ENCODE measurements at places on chromosomes 12 and 14. TPM values are rescaled to one million over a fixed set of nuclear protein-coding genes. Genes with fewer than 3 reads are reported as not detected.

GRCh38 chr14:104111301-104112112, 26.0 kb downstream of the ASPG start:
- peaks cover 6% of the 10 kb centered on the region for H3K4me1 ChIP-seq
- no peak overlapping the region for H3K4me3 ChIP-seq
- ATAC-seq: no peak
- peaks cover 61% of the 10 kb centered on the region for H3K27me3 ChIP-seq

GRCh38 chr12:69987579-69988091, 162.6 kb downstream of the MYRFL start:
- H3K27me3 ChIP-seq: no peaks in the 10 kb centered on the region
- H3K4me1 ChIP-seq: peaks cover 23% of the 10 kb centered on the region
- peak overlapping the region; percentile 53 for H3K27ac ChIP-seq
- no peak overlapping the region for H3K4me3 ChIP-seq
- ATAC-seq: peak; percentile 83
- no peaks in the 10 kb centered on the region for H3K36me3 ChIP-seq

GRCh38 chr14:28130610-28131284, 635.8 kb upstream of the FOXG1 start:
- ATAC-seq: no peak
- no peaks in the 10 kb centered on the region for H3K4me1 ChIP-seq
- H3K27me3 ChIP-seq: no peaks in the 10 kb centered on the region
- H3K27ac ChIP-seq: no peak overlapping the region

FSCB gene
- 0.31 TPM for total RNA-seq

GRCh38 chr12:120762086-120762485, 36.5 kb downstream of the ACADS start:
- ATAC-seq: no peak
- H3K27ac ChIP-seq: peak overlapping the region; percentile 10
- no peak overlapping the region for H3K4me3 ChIP-seq

GRCh38 chr12:48602192-48602989, 32.5 kb upstream of the LALBA start:
- no peak overlapping the region for H3K4me3 ChIP-seq
- no peaks in the 10 kb centered on the region for H3K36me3 ChIP-seq
- no peak for ATAC-seq
- no peaks in the 10 kb centered on the region for H3K27me3 ChIP-seq

PPP1R36 gene
- total RNA-seq: 1.9 TPM

- ATAC-seq: no peak
- H3K4me1 ChIP-seq: no peaks in the 10 kb centered on the region
- no peaks in the 10 kb centered on the region for H3K27me3 ChIP-seq
- H3K27ac ChIP-seq: no peak overlapping the region
- H3K4me3 ChIP-seq: no peak overlapping the region
- no peaks in the 10 kb centered on the region for H3K36me3 ChIP-seq
Measured at GRCh38 chr14:54148251-54148650, 191.6 kb upstream of the BMP4 start.

DNA sequence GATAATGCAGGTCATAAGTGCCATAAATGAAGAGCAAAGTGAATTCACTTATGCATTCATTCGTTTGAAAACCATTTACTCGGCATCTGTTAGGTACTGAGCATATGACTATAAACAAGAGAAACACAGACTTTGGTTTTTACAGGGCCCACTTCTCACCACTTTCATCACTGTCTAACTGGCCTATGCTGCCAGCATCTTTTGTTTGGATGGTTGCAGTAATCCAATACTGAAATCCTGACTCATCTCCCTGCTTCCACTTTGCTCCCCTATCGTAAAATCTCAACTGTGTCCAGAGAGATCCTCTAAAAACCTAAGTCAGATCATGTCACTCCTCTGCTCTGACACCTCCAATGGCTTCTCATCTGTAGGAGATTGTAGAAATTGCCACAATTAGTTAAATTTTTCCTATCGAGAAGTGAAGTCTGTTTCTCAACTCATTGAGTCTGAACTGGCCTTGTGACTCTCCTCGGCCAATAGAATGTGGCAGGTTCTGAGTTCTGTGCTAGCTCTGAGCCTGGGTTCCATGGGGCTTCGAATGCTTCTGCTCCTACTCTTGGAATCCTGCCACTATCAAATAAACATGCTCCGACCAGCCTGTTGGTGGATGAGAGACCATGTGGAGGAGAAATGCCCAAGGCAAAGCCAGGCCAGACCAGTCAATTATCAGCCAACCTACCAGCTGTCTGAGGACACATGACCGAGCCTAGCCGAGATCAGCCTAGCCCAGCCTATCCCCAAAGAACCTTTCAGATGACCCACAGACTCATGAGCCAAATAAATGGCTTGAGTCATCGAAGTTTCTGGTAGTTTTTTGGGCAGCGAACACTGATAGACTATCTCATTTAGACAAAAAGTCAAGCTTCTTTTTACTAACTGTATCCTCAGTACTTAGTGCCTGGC, 2.2 kb upstream of the BATF start:
- no peaks in the 10 kb centered on the region for H3K4me1 ChIP-seq
- no peak overlapping the region for H3K4me3 ChIP-seq

DNA sequence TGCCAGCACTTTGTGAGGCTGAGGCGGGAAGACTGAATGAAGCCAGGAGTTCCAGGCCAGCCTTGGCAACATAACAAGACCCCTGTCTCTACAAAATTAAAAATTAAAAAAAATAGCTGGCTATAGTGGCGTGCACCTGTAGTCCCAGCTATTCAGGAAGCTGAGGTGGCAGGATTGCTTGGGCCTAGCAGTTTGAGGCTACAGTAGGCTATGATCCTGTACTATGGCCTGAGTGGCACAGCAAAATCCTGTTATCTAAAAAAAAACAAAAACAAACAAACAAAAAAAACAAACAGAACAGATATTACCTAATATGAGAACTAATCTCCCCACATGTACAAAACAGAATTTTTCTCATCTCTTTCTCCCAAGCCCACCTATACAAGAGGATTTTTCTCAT, 15.7 kb downstream of the TMEM116 start:
- H3K36me3 ChIP-seq: no peaks in the 10 kb centered on the region
- H3K4me1 ChIP-seq: peaks cover 9% of the 10 kb centered on the region
- no peak overlapping the region for H3K27ac ChIP-seq

- H3K27ac ChIP-seq: no peak overlapping the region
- H3K4me1 ChIP-seq: peaks cover 8% of the 10 kb centered on the region
- ATAC-seq: no peak
- no peak overlapping the region for H3K4me3 ChIP-seq
- no peaks in the 10 kb centered on the region for H3K36me3 ChIP-seq
Measured at GRCh38 chr14:88618476-88618875, 55.6 kb downstream of the ZC3H14 start.

REP15 gene
- total RNA-seq: 2.5 TPM

CDKN1B gene
- 62.6 TPM for total RNA-seq

SLC8A3 gene
- 1.5 TPM for total RNA-seq

LRIG3 gene
- total RNA-seq: 122 TPM

DNA sequence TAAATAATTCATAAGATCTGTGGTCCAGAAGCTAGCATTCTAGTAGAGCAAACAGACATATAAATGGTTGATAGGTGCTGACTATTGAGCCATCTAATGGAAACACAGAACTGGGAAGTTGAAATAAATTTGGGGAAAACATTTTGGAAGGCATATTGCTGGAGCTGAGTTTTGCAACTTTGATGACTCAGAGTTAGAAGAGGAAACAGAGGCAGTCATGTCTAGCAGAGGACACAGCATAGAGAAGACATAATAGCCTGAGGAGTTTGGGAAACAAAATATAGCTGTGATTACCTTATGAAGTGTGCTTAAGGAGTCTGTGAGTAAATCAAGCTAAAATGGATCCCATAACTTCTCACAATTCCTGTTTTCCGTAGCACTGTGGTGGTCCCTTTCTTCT, 86.9 kb upstream of the FLRT2 start:
- H3K27ac ChIP-seq: no peak overlapping the region
- no peaks in the 10 kb centered on the region for H3K27me3 ChIP-seq
- no peaks in the 10 kb centered on the region for H3K4me1 ChIP-seq
- H3K36me3 ChIP-seq: no peaks in the 10 kb centered on the region

TBC1D30 gene
- 1.4 TPM for total RNA-seq

LGMN gene
- total RNA-seq: 38.1 TPM

DNA sequence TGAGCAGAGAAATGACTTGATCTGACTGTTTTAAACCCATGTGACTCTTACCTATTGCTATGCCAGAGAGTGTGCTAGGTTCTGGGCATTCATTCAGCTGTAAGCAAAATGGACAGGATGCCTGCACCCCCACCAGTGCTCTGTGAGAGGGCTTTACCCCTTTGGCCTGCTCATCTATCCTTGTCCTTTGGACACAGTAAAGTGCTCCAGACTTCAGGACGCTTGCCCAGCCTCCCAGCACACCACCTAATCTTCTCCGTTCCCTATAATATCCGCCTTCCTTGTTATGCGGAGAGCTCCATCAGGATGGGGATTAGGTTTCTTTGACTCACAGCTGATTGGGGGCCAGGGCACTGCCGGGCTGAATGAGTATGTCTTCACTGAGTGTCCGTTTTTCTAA, 4.4 kb upstream of the ZNF839 start:
- no peak for ATAC-seq
- H3K4me3 ChIP-seq: no peak overlapping the region

SDS gene
- 0.39 TPM for total RNA-seq

GRCh38 chr14:64734990-64735389, 30.8 kb downstream of the PLEKHG3 start:
- no peaks in the 10 kb centered on the region for H3K27me3 ChIP-seq
- peaks cover 83% of the 10 kb centered on the region for H3K36me3 ChIP-seq
- H3K4me1 ChIP-seq: no peaks in the 10 kb centered on the region
- ATAC-seq: no peak
- no peak overlapping the region for H3K27ac ChIP-seq

GRCh38 chr12:50081096-50081808, 3.9 kb upstream of the SMARCD1 start:
- H3K27ac ChIP-seq: no peak overlapping the region
- H3K27me3 ChIP-seq: no peaks in the 10 kb centered on the region
- ATAC-seq: no peak
- H3K4me3 ChIP-seq: no peak overlapping the region
- H3K4me1 ChIP-seq: peaks cover 23% of the 10 kb centered on the region

NANOG gene
- total RNA-seq: 0.08 TPM

DNA sequence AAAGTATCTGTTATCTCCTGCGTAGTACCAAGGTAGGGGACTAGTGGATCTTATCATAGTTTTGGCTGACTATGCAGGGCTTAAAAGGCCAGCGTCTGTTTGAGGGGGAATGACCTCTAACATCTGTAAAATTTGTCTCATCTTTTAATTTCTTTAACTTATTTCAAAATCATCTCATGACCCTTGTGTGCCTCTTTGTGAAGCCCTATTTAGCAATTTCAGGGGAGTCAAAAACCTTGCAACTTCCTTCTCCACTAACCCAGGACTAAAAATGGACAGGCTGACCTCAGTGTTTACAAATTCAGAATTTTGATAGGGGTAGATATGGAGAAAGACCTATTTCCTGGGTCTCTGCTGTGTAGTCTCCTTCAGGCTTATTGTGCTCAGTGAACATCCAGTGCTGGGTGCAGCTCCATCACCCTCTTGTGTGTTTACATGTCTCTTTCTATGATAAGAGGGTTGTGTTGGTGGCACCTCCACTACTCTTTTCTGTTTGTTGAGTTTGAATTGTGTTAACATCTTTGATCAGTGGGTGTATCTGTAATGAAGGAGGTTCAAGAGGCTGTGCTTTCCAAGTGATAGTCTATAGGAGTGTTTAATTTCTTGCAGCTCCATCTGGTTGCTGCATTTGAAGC, 14.3 kb downstream of the NECAP1 start:
- H3K4me1 ChIP-seq: no peaks in the 10 kb centered on the region
- no peak overlapping the region for H3K4me3 ChIP-seq
- H3K36me3 ChIP-seq: peaks cover 91% of the 10 kb centered on the region
- ATAC-seq: no peak
- no peak overlapping the region for H3K27ac ChIP-seq

- no peak overlapping the region for H3K27ac ChIP-seq
- ATAC-seq: no peak
- H3K27me3 ChIP-seq: no peaks in the 10 kb centered on the region
- no peaks in the 10 kb centered on the region for H3K36me3 ChIP-seq
Measured at GRCh38 chr12:128069359-128069997, 197.5 kb upstream of the TMEM132C start.

- no peak for ATAC-seq
- peaks cover 16% of the 10 kb centered on the region for H3K4me1 ChIP-seq
- H3K27ac ChIP-seq: peak overlapping the region; percentile 65
- H3K4me3 ChIP-seq: no peak overlapping the region
- no peaks in the 10 kb centered on the region for H3K36me3 ChIP-seq
Measured at GRCh38 chr12:14946162-14946561, 7.8 kb upstream of the ERP27 start.

FGD6 gene
- total RNA-seq: 46.5 TPM

C12orf54 gene
- not detected for total RNA-seq
